ENCODE measurements at places on chromosomes 1 and 21. TPM values are rescaled to one million over a fixed set of nuclear protein-coding genes. Genes with fewer than 3 reads are reported as not detected.

The MYCL gene
- 0.70 TPM for total RNA-seq

The DNAJC6 gene
- 17.3 TPM for total RNA-seq

DNA sequence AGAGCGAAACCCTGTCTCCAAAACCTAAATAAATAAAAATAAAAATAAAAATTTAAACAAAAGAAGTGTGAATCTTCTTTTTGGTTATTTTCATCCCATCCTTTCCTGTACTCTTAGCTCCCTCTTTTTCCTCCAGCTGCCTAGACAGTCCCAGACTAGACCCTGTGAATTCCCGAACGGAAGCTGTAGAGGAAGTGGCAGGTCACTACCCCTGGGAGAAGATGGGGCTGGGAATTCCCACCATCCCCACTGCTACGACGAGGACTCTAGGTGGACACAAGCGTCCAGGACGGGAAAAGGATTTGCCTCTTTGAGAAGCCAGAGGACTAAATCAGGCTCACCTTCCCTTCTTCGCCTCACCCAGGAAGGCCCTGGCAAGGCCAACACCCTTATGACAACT lies 12.6 kb downstream of the RHBDL2 start:
- DNase-seq = no peak

The CEP104 gene
- 25.9 TPM for total RNA-seq

DNA sequence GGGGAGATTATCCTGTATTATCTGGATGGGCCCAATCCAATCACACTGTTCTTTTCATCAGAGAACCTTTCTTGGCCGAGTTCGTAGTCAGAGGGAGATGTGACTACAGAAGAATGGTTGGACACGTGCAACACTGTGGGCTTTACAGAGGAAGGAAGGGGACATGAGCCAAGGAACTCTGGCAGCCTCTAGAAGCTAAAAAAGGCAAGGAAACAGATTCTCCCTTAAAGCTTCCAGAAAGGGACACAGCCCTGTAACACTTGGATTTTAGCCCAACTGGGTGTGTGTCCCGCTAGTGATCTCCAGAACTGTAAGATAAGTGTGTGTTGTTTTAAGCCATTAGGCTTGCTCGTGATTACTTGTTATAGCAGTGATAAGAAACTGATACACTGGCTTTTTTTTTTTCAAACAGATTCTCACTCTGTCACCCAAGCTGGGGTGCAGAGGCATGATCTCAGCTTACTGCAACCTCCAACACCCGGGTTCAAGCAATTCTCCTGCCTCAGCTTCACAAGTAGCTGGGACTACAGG lies 53.9 kb upstream of the FBXO28 start:
- DNase-seq = no peak

The OR6N2 gene
- not detected for total RNA-seq

DNA sequence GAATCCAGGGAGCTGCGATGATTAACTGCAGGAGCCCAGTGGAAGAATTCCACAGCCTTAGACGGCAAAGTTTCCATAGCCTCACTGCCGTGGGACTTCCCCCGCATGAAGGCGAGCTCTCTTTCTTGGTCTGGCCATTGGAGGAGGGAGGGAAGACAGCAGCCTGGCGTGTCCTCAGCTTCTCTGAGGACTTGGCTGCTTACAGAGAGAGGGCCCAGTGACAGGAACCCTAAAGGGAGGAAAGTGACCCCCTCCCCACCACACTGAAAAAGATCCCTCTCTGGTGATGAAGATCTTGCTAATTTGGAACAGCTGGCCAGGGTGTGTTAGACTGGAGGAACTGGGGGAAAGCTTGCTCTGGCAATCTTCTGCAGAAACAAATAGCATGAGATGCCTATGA lies 41.0 kb downstream of the ATP2B4 start:
- no peak for DNase-seq

The FMO1 gene
- 0.47 TPM for total RNA-seq

The ARTN gene
- 0.75 TPM for total RNA-seq

- no peak for DNase-seq
Observed at GRCh38 chr1:208885060-208885459, 640.9 kb upstream of the PLXNA2 start.

GRCh38 chr1:109252893-109253802 lies 3.8 kb downstream of the CELSR2 start:
- no peak for DNase-seq

- DNase-seq = no peak
Observed at GRCh38 chr1:15180945-15181523, 27.5 kb downstream of the TMEM51 start.

DNA sequence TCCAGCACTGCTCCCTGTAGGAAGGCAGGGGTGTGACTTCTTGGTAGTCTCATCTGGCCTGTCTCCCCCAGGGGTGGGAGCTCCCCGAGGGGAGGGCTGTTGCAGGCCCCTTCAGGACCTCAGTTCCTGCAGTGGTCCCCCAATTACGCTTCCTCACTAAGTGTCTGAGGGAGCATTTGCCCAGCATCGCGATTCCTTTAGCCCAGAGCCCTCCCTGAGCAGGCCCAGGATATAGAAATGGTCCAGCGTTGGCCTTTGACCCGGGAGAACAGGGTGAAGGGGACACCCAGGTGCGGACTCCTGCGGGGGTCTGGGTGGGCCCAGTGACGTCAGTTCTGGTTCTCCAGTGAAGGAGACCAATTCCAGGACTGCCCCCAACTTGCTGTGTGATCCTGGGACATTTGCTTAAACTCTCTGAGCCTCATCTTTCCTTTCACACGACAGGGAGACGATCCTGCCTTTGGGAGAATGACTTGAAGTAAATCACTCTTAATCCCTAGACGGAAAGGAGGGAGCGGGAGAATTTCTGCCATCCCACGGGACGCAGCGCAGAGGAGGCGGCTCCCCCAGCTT lies 32.6 kb upstream of the BTG2 start:
- DNase-seq = no peak

- no peak for DNase-seq
Observed at GRCh38 chr1:84415396-84415795, 17.1 kb downstream of the DNASE2B start.

The IL19 gene
- not detected for total RNA-seq

The KLHDC9 gene
- total RNA-seq = 2.9 TPM

GRCh38 chr1:235919833-235920441 lies 53.2 kb upstream of the LYST start:
- no peak for DNase-seq

The BROX gene
- total RNA-seq = 37.3 TPM

The S100A4 gene
- 156 TPM for total RNA-seq

DNA sequence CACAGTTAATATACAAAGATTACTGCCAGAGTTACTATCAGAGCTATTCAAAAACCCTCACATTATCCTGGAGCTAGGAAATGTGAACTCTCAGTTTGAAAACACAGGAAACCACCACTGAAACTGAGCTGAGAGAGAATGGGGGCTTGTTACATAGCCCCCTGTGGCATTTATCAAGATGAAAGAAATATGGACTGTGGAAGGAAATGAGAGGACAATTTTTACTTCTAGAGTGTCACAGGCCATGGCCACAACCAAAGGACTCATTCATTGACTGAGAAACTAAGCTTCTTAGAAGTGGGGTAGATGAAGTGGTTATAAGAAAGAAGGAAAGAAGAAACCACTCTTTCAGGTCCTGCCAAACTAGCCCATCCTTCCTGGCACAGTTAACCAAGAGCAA lies 25.3 kb downstream of the DSTYK start:
- no peak for DNase-seq

GRCh38 chr1:61640531-61641530 lies 84.1 kb downstream of the TM2D1 start:
- DNase-seq = no peak

DNA sequence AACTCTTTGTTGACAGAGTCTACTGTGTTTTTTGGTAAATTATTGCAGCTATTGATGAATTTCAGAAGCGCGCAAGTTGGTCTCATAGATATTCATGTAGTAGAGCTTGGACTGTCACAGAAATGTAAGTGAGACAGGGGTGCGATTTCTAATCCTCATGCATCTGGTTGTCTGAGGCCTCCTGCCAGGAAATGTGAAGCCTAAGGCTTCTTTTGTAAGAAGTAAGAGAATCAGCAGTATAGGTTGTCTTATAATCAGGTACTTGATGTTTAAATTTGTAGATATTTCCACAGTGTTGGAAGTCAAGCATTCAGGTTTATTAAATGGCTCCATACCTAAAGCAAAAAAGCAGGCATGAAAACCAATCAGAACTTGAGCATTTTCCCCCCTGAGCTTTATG lies 332.9 kb upstream of the FMN2 start:
- DNase-seq = no peak

GRCh38 chr1:179917601-179918429 lies 35.7 kb downstream of the TOR1AIP1 start:
- no peak for DNase-seq

The NMNAT2 gene
- 40.0 TPM for total RNA-seq

DNA sequence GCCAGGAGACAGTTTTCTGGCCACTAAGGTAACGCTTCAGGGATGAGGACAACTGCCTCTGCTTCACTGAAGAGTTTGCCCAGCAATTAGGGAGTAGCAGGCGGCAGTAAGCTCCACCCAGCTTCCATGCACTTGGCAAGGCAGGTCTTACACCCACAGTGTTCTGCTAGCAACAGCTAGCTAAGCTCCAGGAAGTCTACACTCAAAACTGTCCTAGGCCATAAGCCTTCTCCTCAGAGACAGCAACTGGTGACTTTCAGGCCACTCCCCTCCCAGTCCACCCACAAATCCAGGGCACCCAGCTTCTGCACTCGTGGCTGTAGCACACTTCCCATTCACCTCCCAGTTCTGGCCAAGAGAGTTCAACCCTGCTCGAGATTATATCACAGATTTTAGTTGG lies 47.3 kb downstream of the KMO start:
- DNase-seq = no peak

The RASAL2 gene
- total RNA-seq = 44.7 TPM

GRCh38 chr1:183129921-183130690 lies 56.0 kb upstream of the LAMC2 start:
- no peak for DNase-seq

- DNase-seq = no peak
Observed at GRCh38 chr1:210464519-210465039, 135.9 kb downstream of the HHAT start.

The ACTL8 gene
- not detected for total RNA-seq

The MROH9 gene
- total RNA-seq = not detected

GRCh38 chr1:2523891-2524609 lies 2.3 kb downstream of the PANK4 start:
- no peak for DNase-seq

DNA sequence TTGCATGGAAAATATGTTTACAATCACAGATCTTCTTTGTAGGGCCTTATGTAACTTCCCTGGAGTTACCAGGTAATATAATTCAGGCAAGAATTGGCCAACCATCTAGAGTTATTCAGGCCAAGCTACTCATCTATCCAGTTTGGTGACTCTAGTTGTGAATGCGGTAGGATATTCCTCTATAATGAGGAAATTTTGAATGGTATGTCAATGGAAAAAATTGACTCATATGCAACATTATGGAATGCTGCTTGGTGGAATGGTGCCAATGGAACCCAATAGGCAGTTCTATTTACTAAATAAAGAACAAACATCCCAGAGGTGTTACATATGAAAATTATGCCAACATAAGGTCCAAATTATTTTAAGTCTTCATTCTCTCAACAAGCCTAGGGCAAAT lies 5.6 kb upstream of the TNFSF18 start:
- DNase-seq = no peak

The SMYD3 gene
- total RNA-seq = 8.5 TPM

The RAB7B gene
- 4.8 TPM for total RNA-seq

The ZSCAN20 gene
- total RNA-seq = 4.7 TPM

The AMY1B gene
- total RNA-seq = not detected

Data from right atrium auricular region (tissue), 2 donors.